ENCODE measurements at places on chromosomes 5 and 9.

DNA sequence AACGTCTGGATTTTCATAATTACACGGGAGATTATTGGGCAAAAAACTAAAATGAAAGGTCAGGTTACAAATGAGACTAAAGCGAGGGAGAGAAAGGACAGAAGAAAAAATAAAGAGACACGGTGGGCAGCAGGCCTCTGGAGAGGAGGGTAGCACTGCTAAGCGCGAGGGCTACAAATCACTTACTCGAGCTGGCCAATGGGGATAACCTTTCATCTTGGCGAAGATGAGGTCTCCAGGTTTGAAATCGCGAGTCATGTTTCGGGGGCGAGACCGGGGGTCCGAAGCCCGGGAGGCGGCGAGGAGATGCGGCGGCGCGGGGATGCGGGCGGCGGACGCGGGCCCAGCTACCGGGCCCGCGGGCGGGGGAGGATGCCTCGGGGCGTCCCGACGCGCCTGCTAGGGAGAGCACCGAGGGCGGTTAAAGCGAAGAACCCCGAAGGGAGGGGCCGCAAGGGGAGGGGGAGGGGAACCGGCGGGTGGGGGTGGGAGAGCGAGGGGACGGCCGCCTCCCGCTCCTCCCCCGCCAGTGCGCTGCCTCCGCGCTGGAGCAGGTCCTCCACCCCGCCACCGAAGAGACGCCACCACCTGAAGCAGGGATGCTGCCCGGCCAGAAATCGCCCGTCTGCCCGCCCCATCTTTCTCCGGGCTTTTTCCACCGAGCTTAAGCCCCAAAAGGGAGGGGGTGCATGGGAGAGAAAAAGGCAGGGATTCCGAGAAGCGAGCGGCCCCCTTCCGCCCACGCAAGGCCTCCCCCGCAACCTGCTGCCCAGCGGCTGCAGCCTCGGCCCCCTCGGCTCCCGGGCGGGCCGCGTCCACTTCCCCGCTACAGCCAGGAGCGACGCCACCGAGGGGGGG lies 610 bp downstream of the PSIP1 start:
- peak; percentile 26 for DNase-seq

- DNase-seq = no peak
Measured at GRCh38 chr9:70020217-70020616, 23.4 kb upstream of the MAMDC2 start.

DNA sequence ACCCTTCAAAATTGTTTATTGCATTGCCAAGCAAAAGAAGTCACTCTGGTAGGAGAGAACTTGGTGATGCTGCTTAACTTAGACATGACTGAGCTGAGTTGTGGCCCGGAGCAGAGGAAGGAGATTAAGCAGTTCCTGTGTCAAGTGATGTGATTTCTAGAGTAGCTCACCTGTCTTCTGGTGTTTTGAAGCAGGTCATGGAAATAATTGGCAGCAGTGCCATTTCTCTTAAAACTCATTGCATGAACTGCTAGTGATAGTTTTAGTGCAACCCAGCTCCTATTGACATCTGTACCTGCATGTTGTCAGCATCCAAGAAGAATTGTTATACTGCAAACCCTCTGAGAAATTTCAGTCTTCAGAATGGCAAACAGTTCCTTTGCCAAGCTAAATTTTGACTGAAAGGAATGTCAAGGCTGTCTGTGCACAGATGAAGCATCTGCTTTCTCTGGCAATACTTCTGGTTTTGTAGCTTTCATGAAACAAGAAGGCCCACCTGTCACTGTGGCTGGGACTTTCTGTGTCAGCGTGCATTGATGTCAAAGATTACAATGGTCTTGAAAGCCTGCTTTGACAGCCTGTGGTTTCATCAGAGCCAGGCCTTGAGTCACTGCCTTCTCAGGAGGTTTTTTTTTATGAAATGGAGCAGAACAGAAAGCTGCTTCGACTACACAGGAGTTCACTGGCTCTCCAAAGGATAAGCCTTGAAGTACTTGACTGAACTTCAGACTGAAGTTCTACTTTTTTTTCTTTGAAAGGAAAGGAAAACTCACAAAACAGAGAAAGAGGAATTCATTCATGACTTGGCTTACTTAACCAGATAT lies 90.6 kb downstream of the RALGPS1 start:
- peak; percentile 30 for DNase-seq

DNA sequence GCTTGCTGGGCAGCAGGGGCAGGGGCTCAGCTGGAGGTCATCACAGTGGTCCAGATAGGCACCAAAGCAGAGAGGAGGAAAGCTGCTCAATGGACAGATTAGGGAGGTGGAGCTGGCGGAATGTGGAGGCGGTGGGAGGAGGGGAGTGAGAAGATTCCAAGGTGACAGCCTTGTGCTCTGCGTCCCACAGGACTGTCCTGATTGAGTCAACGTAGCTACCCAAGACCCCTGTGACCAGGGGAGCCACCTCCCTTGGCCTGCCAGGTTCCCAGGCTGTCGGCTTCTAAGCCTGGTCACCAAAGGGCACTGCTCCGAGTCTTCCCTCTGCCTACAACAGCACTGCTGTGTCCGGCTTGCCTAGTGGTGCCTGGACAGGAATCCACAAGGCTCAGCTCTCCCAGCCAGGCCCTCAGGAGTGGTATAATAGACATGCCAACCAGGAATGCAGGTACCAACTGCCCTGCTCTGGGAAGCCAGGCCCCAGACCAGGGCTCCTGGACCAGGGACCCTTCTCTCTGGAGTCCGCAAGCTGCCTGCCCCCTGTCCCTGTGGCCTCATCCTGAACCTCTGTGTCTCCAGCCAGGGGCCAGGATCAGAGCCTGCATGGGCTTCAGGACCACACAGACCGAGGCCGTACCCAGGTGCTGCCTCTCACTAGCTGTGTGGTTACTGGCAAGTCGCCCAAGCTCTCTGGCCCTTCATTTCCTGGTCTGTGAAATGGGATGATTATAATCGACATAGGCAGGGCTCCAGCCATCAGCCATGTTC lies 67.9 kb downstream of the STK10 start:
- DNase-seq = no peak

GRCh38 chr5:159189310-159189709 lies 20.0 kb downstream of the RNF145 start:
- DNase-seq = no peak

- DNase-seq = no peak
Measured at GRCh38 chr5:112245656-112246055, 173.4 kb downstream of the EPB41L4A start.
